Lower lobe of right lung (tissue), 2 donors: ENCODE measurements at places on chromosomes 6 and 20.

GRCh38 chr6:2616811-2617210, 133.9 kb downstream of the MYLK4 start:
- no peak for DNase-seq

GRCh38 chr6:137547601-137548000, 53.4 kb upstream of the OLIG3 start:
- DNase-seq, result no peak

- DNase-seq, result no peak
Measured at GRCh38 chr6:2072453-2072852, 173.0 kb downstream of the GMDS start.

GRCh38 chr6:20835315-20836010, 301.2 kb downstream of the CDKAL1 start:
- DNase-seq, result no peak

DNA sequence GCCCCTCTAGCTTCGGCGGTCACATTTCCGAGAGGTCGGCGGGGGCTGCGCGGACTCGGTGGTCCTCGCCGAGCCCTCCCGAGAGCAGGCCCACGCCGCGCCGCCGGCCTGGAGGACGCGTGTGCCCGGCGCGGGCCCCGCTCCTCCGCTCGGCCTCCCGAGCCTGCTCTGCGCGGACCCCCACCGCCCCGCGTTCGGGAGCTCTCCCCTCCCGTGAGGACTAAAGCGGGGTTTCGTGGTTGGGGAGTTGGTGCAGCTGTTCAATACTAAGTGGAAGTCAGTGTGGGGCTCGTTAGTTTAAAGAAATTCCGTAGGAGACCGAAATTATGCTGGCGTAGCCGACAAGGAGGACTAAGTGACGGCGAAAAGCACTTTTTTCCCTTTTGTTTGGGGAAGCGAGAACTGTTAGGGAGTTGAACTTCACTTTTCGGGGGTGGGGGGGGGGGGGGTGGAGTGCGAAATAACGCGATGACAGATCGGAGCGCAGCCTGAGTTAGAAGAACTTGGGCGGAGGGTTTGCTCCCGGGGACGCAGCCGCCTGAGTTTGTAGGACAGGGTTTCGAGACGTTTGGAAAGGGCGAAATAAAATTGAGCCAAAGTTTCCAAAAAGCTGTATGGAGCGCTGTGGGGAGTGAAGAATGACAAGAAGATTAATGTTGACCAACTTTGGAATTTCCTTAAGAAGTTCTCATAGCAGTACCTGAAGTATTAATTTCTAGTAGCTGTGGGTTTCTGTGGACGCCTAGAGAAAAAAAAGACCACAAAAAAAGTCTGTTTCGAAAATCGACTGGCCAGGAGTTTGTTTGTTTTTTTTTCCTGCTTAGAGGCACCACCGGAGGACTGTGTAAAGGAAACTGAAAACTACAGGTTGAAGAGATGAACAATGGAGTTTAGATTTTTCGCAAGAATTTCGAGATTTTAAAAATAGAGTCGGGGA, 1.4 kb downstream of the QKI start:
- peak; percentile 78 for DNase-seq

DNA sequence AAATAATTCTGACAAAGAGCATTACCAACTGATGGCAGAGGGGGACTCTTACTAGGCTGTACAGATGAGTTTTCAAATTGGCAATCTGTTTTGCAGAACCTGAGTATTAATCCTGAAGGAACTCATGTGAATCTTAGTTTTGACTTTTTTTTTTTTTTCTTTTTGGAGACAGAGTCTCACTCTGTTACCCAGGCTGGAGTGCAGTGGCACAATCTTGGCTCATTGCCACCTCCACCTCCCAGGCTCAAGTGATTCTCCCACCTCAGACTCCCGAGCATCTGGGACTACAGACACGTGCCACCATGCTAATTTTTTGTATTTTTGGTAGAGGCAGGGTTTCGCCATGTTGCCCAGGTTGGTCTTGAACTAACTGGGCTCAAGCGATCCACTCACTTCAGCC, 49.3 kb downstream of the KCTD20 start:
- no peak for DNase-seq

GRCh38 chr20:32641464-32641863, 32.3 kb downstream of the C20orf203 start:
- DNase-seq, result no peak

- DNase-seq, result no peak
Measured at GRCh38 chr6:105790635-105791034, 295.5 kb upstream of the PRDM1 start.
